ENCODE measurements at places on chromosomes 6 and 20. TPM values are rescaled to one million over a fixed set of nuclear protein-coding genes. Genes with fewer than 3 reads are reported as not detected.

- DNase-seq = no peak
These were observed 182.3 kb downstream of the KIF16B start for GRCh38 chr20:16390991-16391390.

DNA sequence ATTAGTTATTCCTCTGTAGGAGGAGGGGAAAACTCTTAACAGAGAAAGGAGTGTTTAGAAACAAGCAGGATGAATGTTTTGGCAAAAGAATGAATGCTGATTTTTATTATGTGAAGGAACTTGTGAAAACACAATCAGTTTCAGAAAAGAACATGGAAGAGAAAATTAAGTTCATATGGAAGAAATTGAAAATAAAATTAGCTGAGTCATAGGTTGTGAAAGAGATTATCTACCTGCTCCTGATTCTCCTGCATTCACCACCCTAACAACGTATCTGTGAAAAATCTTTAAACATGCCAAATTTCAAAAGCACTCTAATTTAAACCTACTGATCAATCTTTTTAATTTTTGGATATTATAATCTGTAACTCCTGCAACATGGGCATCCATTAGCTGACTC lies 227.3 kb upstream of the RSPO3 start:
- DNase-seq = no peak

DNA sequence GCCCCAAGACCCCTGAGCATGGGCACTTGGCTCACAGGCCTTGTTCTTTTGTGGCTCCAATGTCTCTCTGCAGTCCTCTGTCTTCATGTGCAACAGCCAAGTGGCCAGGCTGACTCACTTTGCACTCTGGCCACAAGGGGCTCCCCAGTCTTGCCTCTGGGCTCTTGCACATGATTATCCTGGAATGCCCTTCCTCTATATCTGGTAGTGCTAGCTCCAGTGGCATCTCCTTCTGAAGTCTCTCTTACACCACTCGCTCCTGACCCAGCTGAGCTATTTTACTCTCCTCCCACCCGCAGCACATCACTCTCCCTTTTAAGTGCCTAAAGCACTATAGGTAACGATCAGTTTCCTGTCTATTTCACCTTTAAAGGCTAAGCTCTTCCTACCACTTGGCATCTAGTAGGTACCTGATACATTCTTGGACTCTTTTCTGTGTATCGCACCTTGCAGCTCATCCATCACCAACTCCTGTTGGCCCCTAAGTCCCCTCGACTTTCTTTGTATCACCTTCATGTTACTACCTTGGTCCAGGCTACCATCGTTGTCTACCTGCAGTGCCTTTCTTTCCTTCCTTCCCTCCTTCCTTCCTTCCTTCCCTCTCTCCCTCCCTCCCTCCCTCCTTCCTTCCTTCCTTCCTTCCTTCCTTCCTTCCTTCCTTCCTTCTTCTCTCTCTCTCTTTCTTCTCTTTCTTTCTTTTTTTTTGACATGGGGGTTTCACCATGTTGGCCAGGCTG lies 211.9 kb upstream of the RNF24 start:
- peak; percentile 51 for DNase-seq

SCUBE3 gene
- total RNA-seq = 2.5 TPM

TSHZ2 gene
- total RNA-seq = not detected

- DNase-seq = no peak
These were observed 116.7 kb downstream of the JPH2 start for GRCh38 chr20:44070139-44070900.

ATAT1 gene
- total RNA-seq = 0.16 TPM

DNA sequence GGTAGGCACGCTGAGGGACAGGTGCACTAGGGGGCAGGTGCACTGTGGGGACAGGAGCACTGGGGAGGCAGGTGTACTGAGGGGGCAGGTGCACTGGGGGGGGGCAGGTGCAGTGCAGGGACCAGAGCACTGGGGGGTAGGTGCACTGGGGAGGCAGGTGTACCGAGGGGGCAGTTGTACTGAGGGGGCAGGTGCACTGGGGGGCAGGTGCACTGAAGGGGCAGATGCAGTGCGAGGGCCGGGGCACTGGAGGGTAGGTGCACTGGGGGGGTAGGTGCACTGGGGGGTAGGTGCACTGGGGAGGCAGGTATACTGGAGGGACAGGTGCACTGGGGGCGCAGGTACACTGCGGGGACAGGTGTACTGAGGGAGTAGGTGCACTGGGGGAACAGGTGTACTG lies 39.5 kb downstream of the DAAM2 start:
- no peak for DNase-seq

DNA sequence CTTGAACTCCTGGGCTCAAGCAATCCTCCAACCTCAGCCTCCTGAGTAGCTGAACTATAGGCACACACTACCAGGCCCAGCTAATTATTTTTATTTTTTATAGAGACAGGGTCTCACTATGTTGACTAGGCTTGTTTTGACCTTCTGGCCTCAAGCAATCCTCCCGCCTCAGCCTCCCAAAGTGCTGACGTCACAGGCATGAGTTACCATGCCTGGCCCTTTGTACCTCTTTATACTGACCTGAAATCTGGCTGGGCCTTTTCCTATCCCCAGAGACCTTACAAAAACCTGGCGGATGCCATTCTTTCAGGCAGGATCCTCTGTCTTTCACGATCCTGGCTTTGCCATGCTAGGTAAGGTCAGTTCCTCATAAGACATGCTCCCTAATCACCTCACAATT lies 11.5 kb downstream of the WFDC3 start:
- no peak for DNase-seq

KCNK16 gene
- not detected for total RNA-seq

DNA sequence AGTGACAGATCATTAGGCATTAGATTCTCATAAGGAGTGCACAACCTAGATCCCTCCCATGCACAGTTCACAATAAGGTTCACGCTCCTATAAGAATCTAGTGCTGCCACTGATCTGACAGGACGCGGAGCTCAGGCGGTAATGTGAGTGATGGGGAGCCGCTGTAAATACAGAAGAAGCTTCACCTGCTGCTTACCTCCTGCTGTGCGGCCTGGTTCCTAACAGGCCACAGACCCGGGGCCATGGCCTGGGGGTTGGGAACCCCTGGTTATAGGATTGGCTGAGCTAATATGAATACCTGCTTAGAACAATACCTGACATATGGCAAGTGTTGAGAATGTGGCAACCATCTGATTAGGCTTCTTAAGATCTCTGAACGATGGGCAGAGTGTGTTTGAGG lies 2.4 kb downstream of the PNPLA1 start:
- DNase-seq = no peak

DNA sequence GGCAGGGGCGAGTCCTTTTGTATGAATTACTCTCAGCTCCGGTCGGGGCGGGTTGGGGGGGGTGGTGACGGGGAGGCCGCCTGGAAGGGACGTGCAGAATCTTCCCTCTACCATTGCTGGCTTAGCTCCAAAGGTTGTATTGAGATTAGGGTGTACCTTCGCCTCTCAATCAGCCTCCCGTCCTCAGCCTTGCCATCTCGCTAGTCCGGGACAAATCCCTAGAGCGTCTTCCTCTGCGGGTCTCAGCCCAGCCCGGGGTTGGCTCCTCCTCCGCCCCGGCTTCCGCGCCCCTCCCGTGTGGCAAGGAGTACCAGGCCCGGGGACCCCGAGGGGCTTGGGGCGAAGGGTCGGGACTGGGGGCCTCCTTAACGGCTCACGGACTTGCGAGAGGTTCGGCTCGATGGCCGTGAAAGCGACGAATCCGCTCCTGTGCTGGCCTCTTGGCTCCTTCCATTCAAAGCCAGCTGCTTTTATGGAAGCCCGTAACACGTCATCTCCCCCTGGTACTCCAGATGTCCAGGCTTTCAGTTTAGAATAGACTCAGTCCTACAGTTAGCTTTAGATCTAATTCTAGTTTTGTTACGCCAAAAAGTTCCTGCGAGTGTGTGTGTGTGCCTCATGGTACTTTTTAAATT lies 636 bp upstream of the EEF1A1 start:
- DNase-seq = no peak

TMEM170B gene
- 6.9 TPM for total RNA-seq

- peak; percentile 7 for DNase-seq
These were observed 86.9 kb downstream of the C6orf118 start for GRCh38 chr6:165222315-165223025.
